ENCODE measurements at places on chromosomes 11 and 22. TPM values are rescaled to one million over a fixed set of nuclear protein-coding genes. Genes with fewer than 3 reads are reported as not detected.

- DNase-seq: no peak
These were observed 93.5 kb downstream of the ME3 start for GRCh38 chr11:86578727-86579405.

GRCh38 chr11:114120606-114121005 lies 61.1 kb downstream of the ZBTB16 start:
- DNase-seq: no peak

DNA sequence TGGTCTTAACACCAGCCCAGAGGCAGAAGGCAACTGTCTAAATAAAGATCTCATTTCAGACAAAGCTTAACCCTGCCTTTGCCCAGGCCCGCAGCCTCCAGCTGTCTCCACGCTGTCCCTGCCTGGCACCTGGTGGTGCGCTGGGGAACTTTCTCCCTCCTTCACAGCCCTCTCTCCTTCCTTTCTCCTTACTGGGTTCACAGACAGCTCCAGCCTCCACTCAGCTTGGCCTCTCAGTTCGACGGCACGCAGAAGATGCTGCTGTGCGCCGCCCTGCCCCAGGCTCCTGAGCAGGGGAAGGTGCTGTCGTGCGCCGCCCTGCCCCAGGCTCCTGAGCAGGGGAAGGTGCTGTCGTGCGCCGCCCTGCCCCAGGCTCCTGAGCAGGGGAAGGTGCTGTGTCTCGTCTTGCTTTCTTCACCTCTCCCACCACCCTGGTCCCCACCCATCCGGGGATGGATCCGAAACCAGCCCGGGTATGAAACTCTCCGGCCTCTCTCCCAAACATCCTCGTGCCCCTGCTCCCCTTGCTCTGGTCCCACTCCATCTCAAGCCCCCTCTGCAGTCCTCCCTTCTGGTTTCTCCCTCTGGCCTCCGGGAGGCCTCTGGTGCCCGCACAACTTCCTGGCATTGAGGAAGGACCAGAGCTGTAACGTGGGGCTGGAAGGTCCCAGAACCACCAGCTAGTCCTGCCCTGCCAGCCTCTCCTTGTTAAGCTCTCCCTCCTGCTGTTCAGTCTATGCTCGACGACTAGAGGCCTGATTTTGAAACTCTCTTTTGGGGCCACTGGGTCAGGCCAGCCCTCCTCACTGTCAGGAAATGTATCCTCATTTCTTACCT lies 22.9 kb upstream of the JAM3 start:
- DNase-seq: no peak

DNA sequence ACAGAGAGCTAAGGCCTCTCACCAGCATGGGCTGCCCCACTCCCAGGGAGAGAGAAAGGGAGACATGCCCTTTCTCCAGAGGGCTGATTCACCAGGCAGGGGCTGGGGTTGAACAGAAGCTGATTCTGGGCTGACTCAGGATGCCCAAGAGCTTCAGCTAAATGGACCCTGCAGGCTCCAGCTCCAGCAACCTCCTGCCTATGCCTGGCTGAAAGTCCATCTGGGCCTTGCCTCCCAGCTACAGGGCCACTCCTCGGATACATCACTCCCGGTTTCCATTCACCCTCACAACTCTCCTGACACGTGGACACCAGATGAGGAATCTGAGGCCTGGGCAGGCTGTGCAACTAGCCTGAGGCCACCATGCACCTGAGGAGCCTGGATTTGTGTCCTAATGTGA lies 215.5 kb downstream of the BUD13 start:
- no peak for DNase-seq

- no peak for DNase-seq
These were observed 11.2 kb downstream of the CRYBB1 start for GRCh38 chr22:26606611-26607010.

DNA sequence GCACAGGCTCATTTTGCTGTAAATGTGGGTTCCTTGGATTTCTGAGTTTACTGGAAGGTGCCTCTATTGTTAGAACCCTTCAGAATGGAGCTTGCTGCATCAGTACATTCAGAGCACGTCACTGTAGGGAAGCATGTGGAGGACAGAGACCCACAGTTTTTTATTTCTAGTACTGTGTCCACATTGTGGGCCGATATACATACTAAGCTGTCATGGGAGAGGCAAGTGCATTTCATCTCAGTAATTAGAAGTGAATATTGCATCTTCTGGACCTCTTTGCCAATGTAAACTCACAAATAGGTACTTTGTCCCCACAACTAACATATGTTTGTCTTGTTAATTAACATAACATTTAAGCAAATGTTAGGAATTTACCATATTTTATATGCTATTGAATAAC lies 139.7 kb downstream of the NAV2 start:
- DNase-seq: no peak

GRCh38 chr11:71425409-71425808 lies 22.8 kb downstream of the DHCR7 start:
- DNase-seq: no peak

DNA sequence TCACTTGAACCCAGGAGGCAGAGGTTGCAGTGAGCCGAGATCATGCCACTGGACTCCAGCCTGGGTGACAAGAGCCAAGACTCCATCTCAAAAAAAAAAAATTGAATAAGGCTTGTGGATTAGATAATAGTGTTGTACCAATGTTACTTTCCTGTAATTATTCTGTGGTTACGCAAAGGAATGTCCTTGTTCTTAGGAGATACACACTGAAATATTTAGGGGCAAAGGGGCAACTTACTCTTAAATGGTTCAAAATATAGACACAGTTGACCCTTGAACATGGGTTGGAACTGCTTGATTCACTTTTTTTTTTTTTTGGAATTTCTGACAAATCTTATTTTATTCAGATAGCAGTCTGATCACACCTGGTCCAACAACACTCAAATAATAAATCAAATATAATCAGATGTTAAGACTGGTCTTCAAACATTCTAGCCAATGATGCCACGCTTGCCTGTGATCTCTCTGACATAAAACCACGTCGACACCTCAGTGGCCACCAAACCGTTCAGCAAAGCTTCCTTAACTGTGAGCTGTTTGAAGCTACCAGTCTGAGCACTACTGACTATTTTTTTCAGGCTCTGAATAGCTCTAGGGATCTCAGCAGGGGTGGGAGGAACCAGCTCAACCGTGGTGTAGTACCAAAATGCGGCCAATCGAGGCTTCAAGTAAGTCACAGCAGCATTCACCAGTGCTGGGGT lies 710 bp downstream of the ATP5MGL start:
- no peak for DNase-seq

GRCh38 chr22:38414009-38414395 lies 41.0 kb downstream of the KCNJ4 start:
- peak; percentile 12 for DNase-seq

DNA sequence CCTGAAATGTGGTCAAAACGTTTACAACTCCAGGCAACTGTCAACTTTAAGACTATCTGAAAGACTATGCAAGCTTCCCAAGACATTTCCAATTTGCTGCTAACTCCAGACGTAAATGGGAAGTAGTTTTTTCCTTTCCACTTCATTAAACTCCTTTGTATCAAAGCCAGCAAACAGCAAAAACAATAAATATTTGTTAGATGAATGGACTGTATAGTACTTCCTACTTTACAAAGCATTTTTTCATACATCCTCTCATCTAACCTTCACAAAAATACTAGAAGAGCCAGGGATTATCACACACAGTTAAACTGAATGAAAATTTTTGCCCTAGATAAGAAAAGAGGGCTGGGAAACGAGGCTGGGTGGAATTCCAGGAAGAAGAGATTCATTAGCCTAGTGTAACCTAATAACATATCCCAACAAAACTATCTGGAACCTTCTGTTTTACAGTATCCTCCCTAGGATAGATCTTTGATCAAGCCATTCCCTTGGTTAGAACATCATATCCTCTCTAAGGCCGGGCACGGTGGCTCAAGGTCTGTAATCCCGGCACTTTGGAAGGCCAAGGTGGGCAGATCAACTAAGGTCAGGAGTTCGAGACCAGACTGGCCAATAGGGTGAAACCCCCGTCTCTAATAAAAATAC lies 10.4 kb downstream of the NUP98 start:
- no peak for DNase-seq

- no peak for DNase-seq
These were observed 34.0 kb upstream of the RFPL3 start for GRCh38 chr22:32323513-32324164.

- no peak for DNase-seq
These were observed 52.8 kb upstream of the APOA1 start for GRCh38 chr11:116890193-116890592.

GRCh38 chr22:48478124-48478523 lies 1349.5 kb downstream of the BRD1 start:
- peak; percentile 8 for DNase-seq

ADAMTS8 gene
- total RNA-seq: 3.4 TPM

- no peak for DNase-seq
These were observed 99.8 kb upstream of the ALX4 start for GRCh38 chr11:44409558-44410236.

HARBI1 gene
- total RNA-seq: 6.4 TPM

- peak; percentile 80 for DNase-seq
These were observed 16.2 kb downstream of the CAPN5 start for GRCh38 chr11:77082838-77083565.

METTL15 gene
- total RNA-seq: 18.9 TPM

CARD10 gene
- 66.4 TPM for total RNA-seq

GAL3ST1 gene
- 17.4 TPM for total RNA-seq

PAMR1 gene
- 3.8 TPM for total RNA-seq

DNA sequence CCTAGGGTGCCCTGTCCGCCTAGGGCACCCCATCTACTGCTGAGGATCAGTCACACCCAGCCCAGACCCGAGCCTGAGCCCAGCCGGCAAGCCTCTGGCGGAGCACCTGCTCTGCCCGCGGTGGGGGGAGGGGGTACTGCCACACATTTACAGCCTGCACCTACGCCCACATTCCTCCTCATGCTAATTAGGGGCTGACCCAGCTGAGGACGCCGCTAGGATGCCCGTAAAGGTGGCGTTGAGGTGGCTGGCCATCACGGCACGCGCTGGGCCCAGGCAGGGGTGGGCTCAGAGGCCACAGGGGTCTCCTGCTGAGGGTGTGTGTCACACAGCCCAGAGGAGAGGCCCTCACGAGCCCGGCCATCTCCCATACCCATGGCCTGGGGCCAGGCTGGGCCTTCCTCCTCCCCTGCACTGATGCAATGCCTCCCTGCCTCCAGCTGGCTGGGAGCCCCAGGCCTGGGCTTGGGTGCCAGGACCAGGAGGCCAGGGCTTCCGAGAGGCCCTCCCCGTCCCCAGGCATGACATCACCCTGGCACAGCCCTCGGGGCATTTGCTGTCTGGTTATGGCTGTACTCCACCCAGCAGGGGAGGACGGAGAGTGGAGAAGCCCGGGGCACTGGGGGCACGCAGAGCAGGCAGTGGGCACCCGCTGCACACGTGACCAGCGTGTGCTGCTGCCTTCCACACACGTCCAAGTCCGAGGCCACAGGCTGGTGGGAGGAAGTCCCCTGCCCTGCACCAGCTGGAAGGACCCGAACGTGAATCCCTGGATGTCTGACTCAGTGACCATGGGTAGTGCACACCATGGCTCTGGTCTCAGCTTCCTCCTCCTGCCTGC lies 12.7 kb downstream of the DUSP8 start:
- DNase-seq: peak; percentile 90

DNA sequence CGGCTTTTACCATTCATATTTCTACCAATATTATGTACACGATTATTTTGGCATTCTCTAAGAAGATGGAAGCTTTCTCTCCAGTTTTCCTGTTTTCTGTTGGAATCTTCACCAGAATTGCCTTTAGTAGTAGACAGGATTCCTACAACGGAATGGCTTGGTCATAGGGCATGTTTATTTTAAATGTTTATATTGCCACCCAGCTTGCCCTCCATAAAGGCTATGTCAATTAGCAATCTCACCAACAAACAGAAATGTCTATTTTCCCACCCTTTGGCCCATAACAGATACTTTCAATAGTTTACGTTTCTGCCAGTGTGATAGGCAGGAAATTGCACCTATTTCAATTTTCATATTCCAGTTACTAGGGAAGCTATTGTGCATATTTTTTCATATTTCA lies 893.5 kb downstream of the NTM start:
- no peak for DNase-seq

PLEKHA7 gene
- total RNA-seq: 110 TPM

DNAJB7 gene
- 0.21 TPM for total RNA-seq

- no peak for DNase-seq
These were observed 3.5 kb downstream of the PHF21B start for GRCh38 chr22:45006111-45006963.

DNA sequence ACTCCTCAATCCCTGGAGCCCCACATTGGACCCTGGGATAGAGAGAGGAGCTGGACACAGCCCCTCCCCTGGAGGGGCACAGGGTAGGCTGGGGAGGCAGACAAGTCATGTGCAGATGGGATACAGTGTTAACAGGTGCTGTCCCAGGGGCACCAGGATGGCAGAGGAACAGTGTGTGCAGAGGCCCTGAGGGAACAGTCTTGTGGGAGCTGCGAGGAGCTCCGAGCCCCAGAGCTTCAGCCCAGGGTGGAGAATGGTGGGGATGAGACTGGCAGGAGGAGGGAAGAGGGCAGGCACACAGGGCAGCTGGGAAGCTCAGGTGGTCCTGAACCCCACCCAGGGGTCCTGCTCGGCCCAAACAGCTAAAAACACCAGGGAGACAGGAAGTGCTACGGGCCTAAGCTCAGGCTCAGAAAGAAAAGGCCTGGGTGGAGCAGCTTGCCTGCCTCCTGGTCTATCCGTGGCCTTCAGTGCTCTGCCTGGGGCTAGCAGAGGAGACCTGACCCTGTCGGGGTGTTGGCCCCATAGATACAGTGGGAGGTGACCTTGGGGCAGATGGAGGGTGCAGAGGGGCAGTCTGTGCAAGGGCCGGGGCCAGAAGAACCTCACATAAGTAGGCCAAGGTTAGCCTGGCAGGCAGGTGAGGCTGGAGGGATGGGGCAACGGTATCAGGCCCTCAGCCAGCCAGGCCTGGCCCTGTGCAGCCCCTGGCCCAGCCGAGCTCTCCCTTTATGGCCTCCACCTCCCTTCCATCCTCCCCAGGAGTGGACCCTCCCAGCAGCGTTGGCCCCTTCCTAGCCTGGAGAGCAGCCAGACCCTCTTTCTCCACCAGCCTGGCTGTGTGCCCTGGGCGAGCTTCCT lies 15.4 kb downstream of the CAPN5 start:
- peak; percentile 30 for DNase-seq

DNA sequence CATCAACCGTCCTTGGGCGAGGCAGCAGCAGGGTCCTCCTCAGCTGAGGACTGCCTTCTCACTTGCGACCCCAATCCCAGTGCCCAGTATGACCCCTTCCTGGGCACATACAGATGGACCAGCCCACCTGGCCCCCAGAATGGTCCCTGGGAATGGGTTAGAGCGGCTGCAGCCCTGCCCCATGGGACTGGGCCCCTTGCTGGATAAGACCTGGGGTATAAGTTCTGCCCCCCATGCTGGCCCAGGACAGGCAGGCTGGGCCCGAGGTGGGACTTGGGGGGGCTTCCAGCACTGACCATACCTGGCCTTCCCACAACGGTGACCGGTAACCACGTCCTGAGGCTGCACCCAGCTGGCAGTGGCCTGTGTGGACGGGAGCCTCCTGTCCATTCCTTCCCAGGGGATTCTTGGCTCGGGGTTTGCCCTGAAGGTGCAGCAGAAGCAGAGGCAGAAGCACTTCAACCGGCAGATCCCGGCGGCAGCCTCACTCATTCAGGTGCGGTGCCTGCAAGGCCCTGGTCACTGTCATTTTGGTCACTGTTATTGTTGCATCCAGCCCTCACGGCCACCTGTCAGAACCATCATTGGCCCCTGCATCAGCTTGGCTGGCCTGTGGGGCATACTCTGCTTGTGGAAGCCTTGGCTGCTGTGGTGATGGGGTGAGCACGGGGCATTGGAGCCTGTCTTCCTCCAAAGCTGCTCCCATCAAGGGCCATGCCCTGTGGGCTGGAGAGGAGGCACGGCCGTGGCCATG lies 114.8 kb downstream of the KCNQ1OT1 start:
- DNase-seq: peak; percentile 3

- no peak for DNase-seq
These were observed 27.2 kb upstream of the PDGFD start for GRCh38 chr11:104191124-104191523.

GGTLC3 gene
- total RNA-seq: not detected

Measured in left colon (tissue), 2 donors.